T1000 (cell line): ENCODE measurements at places on chromosomes 12 and 14.

DNA sequence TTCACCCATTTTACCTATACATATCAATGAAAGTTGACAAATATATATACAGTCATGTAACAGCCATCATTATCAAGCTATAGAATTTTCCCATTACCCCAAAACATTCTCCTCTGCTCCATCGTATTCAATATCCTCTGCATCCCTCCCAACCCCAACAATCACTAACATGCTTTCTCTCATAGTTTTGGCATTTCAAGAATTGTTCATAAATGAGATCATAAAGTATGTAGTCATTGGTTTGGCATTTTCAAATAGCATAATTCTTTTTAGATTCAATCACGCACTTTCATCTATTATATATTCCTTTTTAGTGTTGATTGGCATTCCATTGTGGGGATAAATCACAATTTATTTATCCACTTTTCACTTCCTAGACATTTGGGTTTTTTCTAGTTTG, 866.0 kb upstream of the TMEM132C start:
- no peak for DNase-seq

DNA sequence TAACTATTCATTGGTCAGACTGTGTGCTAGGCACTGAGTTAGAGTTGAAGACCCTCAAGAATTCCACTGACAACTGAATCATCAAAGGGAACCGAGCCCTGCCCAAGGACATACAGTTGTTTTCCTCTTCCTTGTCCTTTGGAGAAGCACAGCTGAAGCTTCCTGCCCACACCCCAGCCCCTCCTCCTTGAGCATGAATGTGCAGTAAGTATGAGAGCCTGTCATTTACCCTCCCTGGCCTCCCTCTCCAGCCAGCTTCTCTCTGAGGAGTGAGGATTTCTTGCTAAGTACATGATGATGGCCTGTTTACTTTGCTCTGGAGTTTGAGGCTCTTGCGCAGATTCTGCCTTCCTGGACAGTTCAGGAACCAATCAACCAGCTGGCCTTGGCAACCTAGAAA, 235.2 kb downstream of the CACNA1C start:
- DNase-seq: no peak

DNA sequence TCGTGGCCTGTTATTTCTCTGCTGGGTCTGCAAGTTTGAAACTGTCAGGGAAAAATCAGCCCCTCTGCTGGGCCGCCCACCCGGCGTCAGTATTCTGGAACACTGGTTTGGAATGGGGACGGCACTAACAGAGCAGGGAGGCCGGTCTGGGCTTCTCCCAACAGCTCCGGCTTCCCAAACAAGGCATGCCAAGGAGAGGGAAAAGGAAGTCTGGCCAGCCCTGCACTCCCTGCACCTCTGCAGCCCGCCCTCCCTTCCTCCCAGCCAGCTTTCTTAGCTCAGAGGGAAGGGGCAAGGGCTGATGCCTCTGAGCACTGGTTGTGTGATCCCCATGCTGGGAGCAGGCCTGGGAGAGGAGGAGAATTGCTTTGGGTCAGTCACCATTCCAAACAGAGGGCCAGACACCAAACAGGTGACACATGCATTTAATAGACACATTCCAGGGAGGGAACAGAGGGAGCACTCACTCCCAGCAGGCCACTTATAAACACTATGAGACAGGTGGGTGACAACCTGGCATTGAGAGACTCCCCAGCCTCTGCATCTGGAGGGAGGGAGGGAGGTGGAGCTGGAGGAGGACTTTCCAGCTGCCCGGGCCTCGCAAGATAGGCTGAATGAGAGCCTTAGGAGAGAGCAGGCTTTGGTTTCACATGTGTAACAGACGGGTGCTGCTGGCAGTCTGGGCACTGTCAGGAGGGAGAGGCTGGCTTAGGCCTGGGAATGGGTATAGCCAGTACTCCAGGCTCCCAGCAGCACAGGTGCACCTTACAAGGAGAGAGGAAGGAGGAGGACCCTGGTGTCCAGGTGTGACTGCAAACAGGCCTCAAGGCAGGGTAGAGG, 10.3 kb downstream of the KRT75 start:
- no peak for DNase-seq

- no peak for DNase-seq
These were observed 151.6 kb downstream of the KICS2 start for GRCh38 chr12:64070454-64070853.

DNA sequence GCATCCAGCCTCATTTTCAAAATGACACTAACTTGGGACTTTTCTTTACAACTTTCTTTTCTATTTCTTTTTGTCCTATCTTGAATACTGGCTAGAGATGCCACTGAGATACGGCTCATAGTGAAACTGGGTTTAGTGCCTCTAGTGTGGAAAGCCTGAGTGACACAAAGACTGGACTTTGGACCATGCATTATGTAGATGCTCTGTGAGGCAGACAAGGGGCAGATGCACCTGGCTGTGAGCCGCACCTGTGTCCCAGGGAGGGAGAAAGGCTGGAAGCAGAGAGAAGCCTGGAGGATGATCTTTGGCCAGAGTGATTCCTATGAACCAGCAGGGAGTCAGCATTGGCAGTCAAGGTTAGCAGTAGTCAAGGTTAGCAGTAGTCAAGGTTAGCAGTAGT, 852.3 kb upstream of the TMEM132C start:
- DNase-seq: no peak

DNA sequence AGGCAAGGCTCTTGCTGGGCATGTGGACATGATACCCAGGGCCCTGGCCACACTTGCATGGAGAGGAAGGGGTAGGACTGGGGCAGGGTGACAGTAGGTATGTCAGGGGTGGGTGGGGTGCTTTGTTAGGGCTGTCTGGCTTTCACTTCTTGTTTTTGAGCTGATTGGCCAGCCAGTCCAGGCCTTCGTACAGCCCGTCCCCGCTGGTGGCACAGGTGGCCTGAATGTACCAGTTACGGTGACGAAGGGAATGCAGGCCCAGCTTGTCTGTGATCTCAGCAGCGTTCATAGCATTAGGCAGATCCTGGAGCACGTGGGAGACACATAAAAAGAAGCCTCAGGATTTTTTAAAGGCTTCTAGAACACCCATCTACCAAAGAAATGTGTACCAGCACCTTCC, 13.5 kb upstream of the FKBP11 start:
- DNase-seq: no peak

DNA sequence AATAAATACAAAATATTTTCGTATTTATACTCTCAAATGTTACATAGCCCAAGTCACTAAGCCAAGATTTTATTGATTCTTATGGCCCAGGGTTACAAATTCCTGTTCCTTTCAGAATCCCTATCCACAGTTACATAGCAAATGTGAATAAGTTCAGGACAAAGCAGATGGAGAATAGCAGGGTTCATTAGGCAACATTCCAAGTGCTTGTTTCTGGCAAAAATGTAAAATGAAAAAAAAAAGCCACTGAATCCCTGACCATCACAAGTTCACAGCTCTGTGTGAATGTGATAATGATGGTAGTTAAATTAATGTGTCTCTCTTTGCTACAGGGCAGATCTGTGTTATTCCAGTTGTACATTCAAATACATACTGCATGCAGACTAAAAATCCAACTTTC, 74.6 kb downstream of the KCNC2 start:
- DNase-seq: no peak

- DNase-seq: peak; percentile 48
These were observed 17.8 kb downstream of the TAS2R50 start for GRCh38 chr12:10968765-10969456.

- DNase-seq: no peak
These were observed 46.7 kb downstream of the BHLHE41 start for GRCh38 chr12:26077915-26078702.

GRCh38 chr14:81963846-81964245, 430.2 kb upstream of the SEL1L start:
- DNase-seq: no peak

GRCh38 chr14:24089890-24090289, 4.2 kb upstream of the PCK2 start:
- no peak for DNase-seq

DNA sequence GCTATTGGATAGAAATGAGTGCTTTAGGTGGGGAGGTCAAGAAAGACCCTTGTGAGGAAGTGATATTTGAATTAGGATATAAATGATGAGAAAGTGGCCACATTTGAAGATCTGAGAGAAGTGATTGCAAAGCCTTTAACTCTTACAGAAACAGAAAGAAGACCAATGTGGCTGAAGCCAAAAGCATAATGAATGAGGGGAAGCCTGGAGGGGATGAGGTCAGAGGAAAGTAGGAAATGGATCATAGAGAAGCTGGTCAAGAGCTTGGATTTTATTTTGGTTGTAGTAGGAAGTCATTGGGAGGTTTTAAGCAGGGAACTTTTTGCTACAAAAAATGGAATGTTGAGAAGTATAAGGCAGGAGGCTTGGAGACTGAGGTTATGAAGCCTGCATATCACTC, 3.5 kb upstream of the GYS2 start:
- no peak for DNase-seq

GRCh38 chr14:70654632-70655031, 12.9 kb downstream of the TTC9 start:
- no peak for DNase-seq

DNA sequence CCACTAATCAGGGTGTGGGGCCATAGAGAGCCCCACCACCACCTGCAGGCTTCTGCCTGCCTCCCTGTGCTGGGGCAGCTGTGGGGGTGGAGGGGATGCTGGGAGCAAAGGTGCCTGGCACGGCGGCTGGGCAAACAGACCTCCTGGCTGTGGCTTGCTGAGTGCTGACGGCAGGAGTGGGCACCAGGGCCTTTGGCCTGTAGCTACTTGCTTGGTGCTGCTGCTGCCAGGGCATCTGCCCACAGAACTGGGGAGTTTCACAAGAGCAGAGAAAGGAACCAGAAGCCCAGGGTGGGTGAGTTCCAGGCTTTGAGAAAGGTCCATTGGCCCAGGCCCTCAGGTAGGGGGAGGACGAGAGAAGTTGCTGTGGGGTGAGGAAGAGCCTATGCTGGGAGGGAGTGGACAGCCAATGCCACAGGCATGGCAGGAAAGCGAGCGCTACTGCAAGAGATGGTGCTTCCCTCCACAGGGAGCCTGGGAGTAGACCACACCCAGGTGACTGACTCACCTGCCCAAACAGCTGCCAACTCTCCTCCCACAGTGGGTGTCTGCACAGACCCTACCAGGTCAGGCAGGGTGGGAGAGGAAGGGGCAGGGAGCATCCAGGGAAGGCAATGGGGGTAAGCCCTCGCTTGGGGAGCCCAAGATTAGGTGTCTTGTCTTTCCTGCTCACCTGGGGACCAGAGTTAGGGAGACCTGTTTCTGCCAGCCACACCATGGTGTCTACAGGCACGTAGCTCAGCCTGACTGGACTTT, 39.0 kb upstream of the HDAC7 start:
- DNase-seq: no peak

- DNase-seq: no peak
These were observed 83.2 kb downstream of the SPPL3 start for GRCh38 chr12:120820884-120821510.

- no peak for DNase-seq
These were observed 32.5 kb upstream of the NUAK1 start for GRCh38 chr12:106171117-106171750.

GRCh38 chr12:47825173-47825639, 5.5 kb upstream of the HDAC7 start:
- DNase-seq: no peak

GRCh38 chr12:118175823-118176447, 40.0 kb downstream of the PEBP1 start:
- no peak for DNase-seq

- no peak for DNase-seq
These were observed 343.1 kb downstream of the FLRT2 start for GRCh38 chr14:85873006-85873405.

- no peak for DNase-seq
These were observed 844.3 kb downstream of the GALC start for GRCh38 chr14:87148655-87149054.

- DNase-seq: no peak
These were observed 413.8 kb downstream of the BCL11B start for GRCh38 chr14:98858158-98858557.

GRCh38 chr12:57781801-57782200, 786 bp upstream of the TSFM start:
- DNase-seq: no peak
